ENCODE measurements at places on chromosomes 6 and 20. TPM values are rescaled to one million over a fixed set of nuclear protein-coding genes. Genes with fewer than 3 reads are reported as not detected.

Gene RBPJL
- not detected for total RNA-seq

Gene CTAGE9
- not detected for total RNA-seq

Gene MPIG6B
- total RNA-seq: not detected

Gene SCGN
- not detected for total RNA-seq

Gene SALL4
- not detected for total RNA-seq

Gene C6orf141
- total RNA-seq: not detected

Gene PNPLA1
- not detected for total RNA-seq

Gene PBOV1
- total RNA-seq: not detected

GRCh38 chr6:90271831-90272230 lies 24.8 kb downstream of the BACH2 start:
- DNase-seq: no peak

DNA sequence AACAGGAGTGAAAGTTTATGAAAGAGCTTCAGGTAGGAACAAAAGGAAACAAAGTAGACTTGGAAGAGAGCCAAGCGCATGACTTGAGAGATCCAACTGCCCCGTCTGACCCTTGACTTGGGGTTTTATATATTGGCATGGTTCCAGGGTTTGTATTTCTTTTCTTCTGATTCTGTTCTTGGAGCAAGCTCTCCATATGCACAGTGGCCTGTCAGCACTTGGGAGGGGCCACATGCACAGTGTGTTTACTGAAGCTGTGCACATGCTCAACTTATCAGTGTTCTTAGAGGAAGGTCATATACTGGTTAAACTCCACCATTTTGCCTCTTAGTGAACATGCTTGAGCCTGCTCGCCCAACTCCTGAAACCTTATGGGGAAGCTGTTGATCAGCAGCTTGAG lies 953.7 kb downstream of the TFAP2A start:
- DNase-seq: no peak

GRCh38 chr6:14709900-14710299 lies 536.0 kb upstream of the JARID2 start:
- no peak for DNase-seq

GRCh38 chr6:23445157-23445710 lies 680.8 kb upstream of the NRSN1 start:
- no peak for DNase-seq

GRCh38 chr6:25450469-25451198 lies 171.5 kb downstream of the CARMIL1 start:
- DNase-seq: no peak

GRCh38 chr20:32646486-32646885 lies 27.3 kb downstream of the C20orf203 start:
- DNase-seq: no peak

- DNase-seq: no peak
Observed at GRCh38 chr6:139423971-139424667, 49.7 kb upstream of the CITED2 start.

- no peak for DNase-seq
Observed at GRCh38 chr6:99350573-99350972, 1.1 kb upstream of the FAXC start.

DNA sequence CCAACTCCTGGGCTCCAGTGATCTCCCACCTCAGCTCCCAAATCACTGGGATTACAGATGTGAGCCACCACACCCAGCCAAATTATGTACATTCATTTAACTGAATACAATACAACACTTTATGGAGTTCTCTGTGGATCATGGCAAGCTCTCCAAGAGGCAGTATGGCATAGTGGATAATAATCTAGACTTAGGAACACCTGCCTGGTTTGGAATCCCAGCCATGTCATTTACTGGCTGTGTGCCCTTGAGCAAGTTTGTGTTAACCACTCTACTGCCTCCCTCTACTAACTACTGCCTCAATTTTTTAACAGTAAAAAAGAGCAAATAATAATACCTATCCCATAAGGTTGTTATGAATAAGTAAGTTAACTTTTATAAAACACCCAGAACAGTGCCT lies 1.9 kb upstream of the ETV7 start:
- DNase-seq: no peak

GRCh38 chr6:158627940-158628211 lies 16.7 kb downstream of the DYNLT1 start:
- no peak for DNase-seq

- no peak for DNase-seq
Observed at GRCh38 chr20:57479196-57479595, 45.7 kb downstream of the CTCFL start.

- DNase-seq: no peak
Observed at GRCh38 chr20:13644010-13644409, 5.3 kb upstream of the TASP1 start.

GRCh38 chr20:48736231-48736630 lies 91.6 kb downstream of the PREX1 start:
- peak; percentile 8 for DNase-seq

GRCh38 chr6:149907317-149907716 lies 9.4 kb upstream of the RAET1E start:
- DNase-seq: no peak

DNA sequence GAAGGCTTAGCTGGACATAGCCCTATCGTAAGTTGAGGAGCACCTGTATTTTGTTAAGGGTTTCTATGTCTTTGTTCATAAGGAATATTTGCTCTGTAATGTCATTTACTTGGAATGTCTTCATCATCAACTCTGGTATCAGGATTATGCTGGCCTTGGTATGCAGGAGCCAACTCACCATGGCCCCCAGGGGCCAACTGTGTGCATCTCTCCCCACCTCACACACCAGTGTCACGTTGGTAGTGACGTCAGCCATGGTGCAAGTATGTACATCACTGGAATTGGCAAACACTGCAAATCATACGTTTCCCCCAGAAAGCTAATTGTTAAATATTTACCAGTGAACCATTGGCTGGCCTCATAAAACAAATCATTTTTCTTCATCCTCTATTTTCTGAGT lies 70.8 kb downstream of the YTHDF1 start:
- peak; percentile 17 for DNase-seq
